ENCODE measurements at places on chromosomes 7 and 10. TPM values are rescaled to one million over a fixed set of nuclear protein-coding genes. Genes with fewer than 3 reads are reported as not detected.

Gene SRI
- 114 TPM for total RNA-seq

DNA sequence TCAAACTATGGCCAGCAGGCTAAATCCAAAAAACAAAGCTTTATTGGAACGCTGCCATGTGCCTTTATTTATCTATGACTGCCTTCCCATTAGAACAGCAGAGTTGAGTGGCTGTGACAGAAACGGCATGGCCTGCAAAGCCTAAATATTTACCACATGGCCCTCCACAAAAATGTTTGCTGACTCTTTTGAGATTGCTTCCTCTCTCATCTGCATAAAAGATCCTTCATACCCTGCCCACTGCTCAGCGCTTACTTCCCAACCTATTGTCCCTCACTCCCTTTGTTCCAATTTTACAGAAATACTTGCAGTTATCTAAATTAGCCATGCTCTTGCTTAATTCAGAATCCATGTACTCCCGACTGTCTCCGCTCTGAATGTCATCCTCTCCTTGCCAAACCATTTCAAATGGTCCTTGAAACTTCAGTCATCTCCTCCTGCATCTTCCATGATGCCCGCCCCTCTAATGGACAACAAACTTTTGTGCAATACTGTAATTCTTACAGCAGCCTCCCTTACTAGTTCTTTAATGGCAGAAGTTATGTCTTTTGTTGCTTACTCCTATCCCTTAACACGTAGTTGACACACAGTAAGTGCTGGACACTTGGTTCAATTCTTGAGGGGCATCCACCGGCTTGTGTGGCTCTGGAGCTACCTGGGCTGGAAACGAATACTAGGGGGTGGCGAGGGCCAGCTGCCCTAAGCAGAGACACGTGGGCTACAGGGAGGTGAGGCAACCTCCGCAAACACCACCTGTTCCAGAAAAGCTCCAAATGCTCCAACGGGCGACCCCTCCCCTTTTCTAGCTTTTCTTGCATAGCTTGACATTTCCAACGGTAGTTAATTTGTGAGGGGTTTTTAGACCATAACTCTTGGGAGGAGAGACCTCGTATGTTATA lies 832 bp downstream of the XRCC2 start:
- DNase-seq, result no peak

Gene TMEM178B
- total RNA-seq, result 0.02 TPM

DNA sequence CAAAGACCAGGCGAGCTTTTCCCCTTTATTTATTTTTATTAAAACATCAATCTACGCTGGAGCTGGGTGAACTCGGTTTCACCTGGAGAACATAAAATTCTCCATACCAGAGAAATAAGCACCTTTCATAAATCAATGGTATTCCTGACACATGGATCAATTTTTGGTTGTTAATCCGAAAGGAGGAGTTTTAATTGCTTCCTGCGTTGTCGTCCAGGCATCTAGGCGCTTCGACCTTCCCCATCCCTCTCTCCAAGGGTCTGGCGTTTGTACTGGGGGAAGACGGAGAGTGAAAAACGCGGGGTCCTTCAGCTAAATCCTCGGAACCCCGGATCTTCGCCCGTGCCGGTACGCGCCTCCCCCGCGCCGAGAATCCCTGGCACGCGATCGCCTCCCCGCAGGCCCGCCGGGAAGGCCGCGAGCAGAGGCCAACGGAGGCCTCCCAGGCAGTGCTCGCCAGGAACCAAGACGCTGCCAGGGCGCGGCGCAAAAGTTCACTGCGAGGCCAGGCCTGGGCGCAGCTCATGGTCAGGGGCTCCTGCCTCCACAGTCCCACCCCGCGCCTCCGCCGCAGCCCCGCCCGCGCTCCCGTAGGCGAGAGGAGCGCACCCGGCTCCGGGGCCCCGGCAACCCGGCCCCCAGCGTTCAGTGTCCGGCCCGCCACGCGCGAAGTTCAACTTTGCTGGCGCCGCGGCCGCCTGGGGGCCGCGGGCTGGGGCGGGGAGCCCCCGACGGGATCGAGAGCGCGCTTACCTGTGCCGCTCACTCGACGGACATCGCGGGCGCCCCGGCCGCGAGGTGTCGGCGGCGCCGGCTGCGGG lies 8.3 kb upstream of the EBF3 start:
- no peak for DNase-seq

DNA sequence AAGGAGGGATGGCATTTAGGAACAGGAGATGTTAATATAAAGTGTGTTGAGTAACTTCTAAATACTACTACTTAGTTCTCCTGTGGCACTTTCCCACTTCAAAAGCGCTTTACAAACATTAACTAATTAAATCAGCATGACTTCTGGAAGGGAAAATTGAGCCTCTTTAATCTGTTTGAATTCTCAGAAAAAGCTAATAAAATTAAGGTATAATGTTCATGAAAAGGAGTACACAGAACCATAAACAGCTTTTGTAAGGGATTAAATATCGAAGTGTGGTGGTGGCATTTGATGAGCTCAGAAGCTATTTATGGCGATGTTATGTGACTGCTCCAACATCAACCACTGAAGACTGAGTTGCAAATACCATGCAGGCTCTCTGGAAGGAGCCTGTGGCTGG lies 10.2 kb upstream of the VAX1 start:
- DNase-seq, result no peak

- DNase-seq, result no peak
Measured at GRCh38 chr7:81110673-81111072, 191.8 kb upstream of the SEMA3C start.

DNA sequence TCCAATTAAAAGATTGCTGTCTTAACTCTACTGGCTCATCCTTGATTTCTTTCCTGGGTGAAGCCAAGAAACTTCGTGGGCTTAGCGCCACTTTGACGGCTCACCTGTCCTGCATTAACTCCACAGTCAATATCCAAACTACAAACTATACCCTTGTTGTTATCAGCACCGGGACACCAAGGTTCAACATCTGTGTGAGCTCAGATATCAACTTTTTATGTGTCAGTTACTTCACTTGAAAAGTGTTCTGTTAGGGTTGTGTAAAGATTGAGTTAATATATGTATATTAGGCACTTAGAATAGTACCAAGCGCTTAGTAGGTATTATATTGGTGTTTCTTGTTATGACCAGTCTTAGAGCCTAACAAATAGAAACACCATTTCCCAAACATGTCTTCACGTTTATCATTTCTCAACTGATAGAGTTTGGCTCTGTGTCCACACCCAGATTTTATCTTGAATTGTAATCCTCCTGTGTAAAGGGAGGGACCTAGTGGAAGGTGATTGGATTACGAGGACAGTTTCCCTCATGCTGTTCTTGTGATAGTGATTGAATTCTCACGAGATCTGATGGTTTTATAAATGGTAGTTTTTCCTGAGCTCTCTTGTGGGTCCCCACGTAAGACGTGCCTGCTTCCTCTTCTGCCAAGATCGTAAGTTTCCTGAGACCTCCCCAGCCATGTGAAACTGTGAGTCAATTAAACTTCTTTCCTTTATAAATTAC lies 19.0 kb upstream of the ST8SIA6 start:
- no peak for DNase-seq

GRCh38 chr10:125880719-125881118 lies 373 bp downstream of the DHX32 start:
- DNase-seq, result no peak

DNA sequence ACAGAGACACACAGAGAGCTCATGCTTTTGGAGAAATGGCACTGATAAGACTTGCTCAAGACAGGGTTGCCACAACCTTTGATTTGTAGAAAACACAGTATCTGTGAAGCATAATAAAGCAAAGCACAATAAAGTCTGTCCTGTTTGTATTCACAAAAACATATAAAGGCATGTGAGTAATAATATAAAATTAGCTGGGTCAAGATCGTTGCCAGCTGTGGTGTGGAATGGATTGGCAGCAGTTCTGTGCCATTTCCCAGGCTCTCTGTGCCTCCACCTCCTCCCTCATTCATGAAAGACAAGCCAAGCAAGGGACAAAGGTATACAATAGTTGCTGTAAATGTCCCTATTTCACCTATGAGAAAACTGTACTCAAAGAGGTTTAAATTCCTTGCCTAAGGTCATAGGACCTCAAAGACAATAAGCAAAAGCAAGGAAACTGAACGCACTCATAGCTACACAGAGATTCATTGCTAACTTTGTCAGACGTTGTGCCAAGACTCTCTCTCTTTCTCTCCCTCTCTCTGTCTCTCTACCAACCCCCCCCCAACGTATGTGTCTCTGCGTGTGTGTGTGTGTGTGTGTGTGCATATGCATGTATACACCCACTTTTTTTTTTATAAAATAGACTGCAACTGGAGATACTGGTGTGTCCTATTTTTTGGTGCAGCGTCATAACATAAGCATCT lies 31.8 kb downstream of the CHST3 start:
- DNase-seq, result no peak

DNA sequence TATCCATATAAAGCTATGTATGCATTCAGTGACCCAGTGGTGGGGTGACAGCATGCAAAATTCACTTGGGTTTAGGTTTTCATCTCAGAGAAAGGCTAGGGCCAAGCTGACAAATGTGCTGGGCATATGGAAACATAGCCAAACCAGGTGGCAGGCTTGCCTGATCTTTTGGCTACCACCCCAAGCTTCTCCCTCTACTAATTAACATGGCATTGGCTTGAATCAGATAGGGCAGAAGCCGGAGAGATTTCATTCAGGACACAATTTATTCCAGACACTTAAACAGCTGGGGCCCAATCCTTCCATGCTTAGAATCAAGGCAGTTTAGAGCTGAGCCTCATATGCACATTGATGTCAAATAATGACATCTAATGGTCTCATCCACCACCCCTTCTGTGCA lies 95.5 kb upstream of the AGK start:
- DNase-seq, result no peak

DNA sequence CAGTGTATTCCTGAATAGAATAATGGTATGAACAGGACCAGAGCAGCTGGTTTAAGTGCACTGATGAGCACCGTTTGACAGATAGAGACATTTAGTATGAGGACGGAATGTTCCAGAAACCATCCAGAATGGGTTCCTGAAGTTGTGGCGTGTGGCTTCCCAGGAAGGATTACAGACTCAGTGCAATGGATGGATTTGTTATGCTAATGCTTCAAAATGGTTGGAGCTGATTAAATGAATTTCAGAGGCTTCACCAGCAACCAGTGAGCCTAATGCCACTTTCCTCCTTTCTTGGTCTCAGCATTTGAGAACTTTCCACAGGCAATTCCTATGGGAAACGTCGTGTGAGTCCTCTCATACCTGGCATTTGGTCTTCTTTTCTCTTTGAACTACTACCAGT lies 9.9 kb downstream of the GATA3 start:
- DNase-seq, result no peak

DNA sequence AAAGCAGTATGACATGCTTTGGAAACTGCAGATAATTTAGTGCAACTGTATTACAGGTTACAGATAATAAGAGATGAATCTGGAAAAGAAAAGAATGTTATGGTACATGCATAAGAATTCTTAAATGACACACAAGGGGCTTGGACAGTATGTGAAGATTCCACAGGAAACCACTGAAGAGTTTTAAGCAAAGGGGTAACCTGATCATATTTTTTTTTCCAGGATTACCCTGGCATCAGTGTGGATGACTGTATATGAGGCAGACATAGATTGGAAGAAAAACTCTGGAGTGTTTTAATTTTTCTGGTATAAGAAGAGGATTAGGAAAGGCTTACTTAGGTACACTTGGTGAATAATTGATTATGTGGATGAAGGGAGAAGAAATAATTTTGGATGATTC lies 8.1 kb downstream of the TFPI2 start:
- DNase-seq, result no peak

Gene RINT1
- 24.3 TPM for total RNA-seq
